ENCODE measurements at places on chromosomes 12 and 14.

GRCh38 chr14:79840103-79840502 lies 371.2 kb downstream of the DIO2 start:
- DNase-seq: no peak

GRCh38 chr12:107612508-107612907 lies 73.1 kb upstream of the PWP1 start:
- DNase-seq: no peak

DNA sequence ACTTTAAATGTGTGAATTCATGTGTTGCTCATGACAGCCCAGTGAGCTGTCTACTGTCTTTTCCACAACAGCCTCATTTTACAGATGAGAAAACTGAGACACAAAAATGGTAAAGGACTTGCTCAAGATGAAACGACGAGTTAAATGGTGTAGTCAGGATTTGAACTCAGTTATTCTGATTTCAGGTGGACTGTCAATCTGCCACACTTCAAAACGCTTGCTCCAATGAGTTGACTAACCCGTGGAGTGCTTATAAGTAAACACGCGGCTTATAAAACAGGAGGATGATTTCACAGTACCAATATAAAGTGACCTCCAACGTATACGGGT lies 652 bp upstream of the POLE2 start:
- DNase-seq: no peak

DNA sequence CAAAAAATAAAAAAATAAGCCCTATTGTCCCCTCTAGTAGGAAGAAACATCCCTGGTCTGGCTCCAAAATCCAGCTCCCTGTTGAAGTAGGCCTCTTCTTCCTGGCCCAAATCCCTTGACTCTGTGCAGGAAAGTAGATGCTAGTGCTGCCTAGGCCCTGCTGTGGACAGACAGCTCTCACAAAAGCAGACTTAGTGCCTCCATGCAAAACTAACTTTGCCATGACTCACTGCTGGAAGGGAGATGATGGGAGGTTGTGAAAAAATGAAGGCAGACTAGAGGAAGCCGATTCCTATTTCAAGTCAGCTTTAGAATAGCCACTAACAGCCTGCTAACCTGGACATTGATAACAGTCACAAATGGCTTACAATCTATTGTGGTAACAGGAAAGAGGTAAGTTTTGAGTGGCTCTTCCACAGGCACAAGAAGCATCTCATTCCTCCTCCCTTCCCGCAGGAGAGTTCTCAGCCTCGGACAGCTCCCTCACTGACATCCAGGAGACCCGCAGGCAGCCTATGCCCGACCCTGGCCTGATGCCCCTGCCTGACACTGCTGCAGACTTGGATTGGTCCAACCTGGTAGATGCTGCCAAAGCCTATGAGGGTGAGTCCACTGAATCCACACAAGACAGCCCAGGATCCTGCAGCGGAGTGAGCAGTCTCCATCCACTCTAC lies 198.9 kb upstream of the RGS6 start:
- no peak for DNase-seq

DNA sequence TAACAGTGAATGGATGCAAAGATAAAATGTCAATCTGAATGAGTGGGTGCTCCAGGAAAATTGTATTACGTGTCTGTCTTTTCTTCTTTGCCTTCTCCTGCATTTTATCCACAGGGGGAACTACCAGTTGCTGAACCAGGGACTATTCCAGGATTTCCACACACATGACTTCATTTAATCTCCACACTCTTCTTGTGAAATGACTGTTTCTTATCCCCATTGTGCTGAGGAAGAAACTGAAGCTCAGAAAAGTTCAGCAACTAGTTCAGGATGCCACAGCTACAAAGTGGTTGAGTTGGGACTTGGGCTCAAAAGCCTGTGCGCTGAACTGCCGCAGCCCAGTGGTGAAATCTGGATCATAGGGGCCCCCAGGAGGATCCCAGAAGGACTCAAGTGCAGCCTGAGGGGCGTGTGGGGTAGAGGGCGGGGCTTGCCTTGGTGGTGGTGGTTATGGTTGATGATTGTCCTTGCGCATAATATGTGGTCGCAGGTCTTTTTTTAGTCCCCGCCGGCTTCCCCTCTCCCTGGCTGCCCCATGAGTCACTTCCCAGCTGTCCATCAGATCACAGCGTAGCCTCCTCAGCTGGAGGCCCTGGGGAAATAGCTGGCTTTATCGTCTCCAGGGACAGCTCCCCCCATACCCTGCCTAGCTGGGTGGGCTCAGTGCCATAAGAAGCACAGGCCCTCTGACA lies 235.2 kb upstream of the CRY1 start:
- DNase-seq: no peak

GRCh38 chr12:31322801-31323207 lies 3.1 kb downstream of the SINHCAF start:
- DNase-seq: no peak

DNA sequence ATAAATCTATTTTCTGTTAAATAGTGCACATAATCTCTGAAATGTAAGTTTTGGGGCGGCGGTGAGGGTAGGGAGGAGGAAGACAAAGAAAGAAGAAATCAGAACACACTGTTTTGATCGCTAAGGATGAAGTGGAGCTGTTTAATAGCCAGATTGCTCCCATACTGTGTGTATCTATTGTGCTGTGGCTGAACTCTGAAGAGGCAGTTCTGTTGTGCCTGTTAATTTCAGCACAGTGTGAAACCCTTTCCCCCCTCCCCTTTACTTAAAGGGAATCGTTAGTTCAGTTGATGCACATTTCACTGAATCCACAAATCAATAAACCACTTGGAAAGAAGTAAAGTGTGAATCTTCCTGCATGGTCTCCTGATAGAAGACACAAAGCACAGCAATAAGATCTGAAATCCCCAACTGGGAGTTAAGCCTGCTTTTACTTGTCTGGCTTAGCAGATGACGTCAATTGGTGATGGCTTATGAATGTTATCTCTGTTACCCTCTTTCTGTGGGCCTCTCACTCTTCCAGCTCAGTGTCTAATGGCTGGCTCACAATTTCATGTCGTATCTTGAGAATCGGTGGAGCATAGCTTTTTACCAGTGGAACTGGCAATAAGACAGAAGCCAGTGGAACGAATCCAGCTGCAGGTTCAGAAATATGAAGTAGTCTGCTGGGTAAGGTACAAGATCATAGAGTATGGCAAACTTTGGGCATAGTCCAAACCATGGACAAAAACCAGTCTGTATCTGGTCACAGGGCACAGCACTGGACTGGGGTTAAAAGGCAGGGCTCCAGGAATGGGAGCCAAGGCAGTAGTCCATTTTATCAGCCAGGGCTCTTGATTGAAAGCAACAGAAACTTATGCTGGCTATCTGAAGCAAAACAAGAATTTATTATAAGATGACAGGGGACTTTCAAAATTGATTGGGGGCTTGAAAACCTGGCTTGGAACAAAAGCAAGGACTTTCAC lies 413.5 kb upstream of the SEL1L start:
- no peak for DNase-seq

DNA sequence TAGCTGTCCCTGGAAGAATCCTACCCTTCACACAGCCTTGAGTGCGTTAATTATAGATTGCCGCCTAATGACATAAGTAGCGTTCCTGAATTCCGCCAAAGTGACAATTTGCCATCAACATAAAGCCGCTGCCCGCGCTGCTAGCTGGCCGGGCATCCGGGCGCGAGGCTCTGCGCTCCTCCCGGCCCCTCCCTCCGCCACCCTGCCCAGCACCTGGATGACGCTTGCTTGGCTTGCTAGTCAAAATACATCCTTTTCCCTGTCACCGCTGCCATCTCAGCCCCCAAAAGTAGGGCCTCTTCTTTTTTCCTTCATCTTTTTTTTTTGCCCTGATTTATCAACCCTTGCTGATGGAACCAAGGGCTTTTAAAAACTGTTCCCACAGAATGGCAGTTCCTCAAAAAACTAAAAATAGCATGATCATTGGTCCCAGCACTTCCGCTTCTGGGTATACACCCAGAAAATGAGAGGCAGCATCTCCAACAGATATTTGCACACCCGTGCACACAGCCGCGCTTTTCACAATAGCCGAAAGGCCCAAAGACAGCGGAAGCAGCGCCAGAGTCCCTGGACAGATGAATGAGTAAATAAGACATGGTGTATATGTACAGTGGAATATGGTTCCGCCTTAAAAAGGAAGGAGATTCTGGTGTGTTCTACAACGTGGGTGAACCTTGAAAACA lies 235.2 kb downstream of the BCL11B start:
- no peak for DNase-seq

DNA sequence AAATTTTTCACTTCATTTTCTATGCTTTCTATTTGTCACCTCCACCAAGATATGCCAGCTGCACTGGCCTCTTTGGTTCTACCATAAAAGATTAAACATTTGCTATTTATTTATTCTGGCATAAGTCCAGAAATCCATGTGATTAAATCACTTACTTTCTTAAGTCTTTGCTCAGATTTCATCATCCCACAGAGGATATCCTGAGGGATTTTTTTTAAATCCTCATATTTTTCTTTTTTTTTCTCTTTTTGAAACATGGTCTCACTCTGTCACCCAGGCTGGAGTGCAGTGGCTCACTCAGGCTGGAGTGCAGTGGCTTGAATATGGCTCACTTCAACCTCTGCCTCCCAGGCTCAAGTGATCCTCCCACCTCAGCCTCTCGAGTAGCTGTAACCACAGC lies 645.4 kb upstream of the ATXN7L3B start:
- no peak for DNase-seq

GRCh38 chr14:76759589-76759988 lies 1.7 kb upstream of the VASH1 start:
- no peak for DNase-seq

All from Karpas-422 (cell line).